ENCODE measurements at places on chromosomes 16 and 17.

GRCh38 chr17:5418858-5419355 lies 555 bp downstream of the NUP88 start:
- peak; percentile 42 for DNase-seq

GRCh38 chr16:66750279-66751052 lies 943 bp downstream of the DYNC1LI2 start:
- DNase-seq = no peak

GRCh38 chr17:58476812-58477211 lies 11.4 kb downstream of the HSF5 start:
- no peak for DNase-seq

GRCh38 chr16:22092143-22092933 lies at the start of gene VWA3A:
TSS of gene VWA3A (plus strand) at chr16:22092541. CDS start at chr16:22092638, 97 bp downstream.
- DNase-seq = no peak

DNA sequence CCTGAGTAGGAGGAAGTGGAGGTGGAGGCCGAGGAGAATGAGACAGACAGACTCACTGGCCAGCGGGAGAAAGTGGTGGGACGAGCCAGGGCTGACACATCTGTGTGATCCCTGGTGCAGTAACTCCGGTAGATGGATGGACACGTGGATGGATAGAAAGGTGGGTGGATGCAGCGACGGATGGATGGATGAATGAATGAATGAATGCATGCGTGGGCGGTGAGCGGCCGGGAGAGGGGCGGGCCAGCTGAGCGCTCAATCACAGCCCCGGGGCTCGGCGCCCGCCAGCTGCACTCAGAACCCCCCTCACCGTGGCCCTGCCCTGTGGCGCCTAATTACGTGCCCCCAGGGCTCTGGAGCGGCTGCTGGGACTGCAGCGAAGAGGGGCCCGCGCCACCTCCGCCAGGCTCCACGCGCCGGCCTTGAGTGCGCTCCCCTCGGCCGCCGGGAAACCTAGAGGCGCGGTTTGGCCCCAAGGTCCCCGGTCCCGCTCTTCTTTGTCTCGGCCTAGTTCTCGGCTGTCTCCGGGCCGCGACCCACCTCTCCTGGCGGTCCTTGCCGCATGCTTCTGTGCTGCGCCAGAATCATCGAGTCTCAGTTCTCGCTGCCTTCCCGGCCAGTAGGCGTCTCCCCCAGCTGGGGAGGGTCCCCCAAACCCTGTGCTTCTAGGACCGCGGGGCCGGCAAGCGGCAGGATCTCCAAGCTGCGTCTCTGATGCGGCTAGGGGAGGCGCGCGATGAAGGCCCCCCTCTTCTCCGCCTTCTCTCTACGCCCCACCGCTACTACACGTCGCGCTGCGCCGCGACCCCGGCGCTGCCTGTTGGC lies 41.0 kb downstream of the RAI1 start:
- DNase-seq = no peak

DNA sequence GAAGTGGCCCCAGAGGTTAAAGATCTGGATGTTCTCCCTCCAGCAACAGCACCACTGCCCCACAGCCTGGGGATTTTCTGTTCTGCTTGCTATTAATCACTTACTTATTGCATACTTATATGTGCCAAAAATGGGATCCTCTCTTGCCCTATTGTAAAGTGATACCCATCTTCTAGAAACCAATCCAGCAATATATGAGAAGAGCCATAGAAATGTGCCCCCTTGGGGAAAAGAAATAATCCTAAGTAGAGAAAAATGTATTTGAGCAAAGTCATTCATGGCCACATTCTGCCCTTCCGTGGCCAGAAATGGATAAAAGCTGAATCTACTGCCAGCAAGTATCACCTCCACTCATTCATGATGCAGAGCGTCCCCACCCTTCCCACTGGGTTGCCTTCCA lies 20.9 kb downstream of the SOST start:
- no peak for DNase-seq

- DNase-seq = no peak
Measured at GRCh38 chr17:50948711-50949110, 82.6 kb upstream of the TOB1 start.

- no peak for DNase-seq
Measured at GRCh38 chr17:33499040-33499439, 205.9 kb upstream of the ASIC2 start.

GRCh38 chr17:81253358-81254131 lies 14.4 kb downstream of the NDUFAF8 start:
- peak; percentile 55 for DNase-seq

GRCh38 chr17:43403846-43404245 lies 5.1 kb downstream of the ARL4D start:
- no peak for DNase-seq

DNA sequence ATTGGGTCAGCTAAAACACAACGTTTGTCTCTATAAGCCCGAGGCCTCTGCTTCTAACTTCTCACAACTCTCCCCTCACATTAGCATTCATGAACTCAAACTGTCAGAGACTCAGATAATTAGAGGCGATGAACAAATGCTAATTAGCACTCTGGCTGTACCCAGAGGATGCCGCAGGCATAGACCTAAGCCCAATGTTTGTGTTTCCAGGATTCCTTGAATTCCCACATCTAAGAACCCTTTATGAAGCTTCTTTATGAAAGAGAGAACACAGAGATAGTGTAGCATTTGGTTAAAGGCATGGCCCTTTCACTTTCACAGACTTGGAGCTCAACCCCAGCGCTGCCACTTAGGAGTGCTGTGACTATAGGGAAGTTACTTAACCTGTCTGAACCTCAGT lies 512.2 kb downstream of the GRIN2A start:
- no peak for DNase-seq
